ENCODE measurements at places on chromosomes 6 and 20.

GRCh38 chr6:141752677-141753076 lies 380.0 kb upstream of the GJE1 start:
- no peaks in the 10 kb centered on the region for H3K36me3 ChIP-seq
- H3K4me1 ChIP-seq = no peaks in the 10 kb centered on the region
- H3K4me3 ChIP-seq = no peak overlapping the region
- DNase-seq = no peak

DNA sequence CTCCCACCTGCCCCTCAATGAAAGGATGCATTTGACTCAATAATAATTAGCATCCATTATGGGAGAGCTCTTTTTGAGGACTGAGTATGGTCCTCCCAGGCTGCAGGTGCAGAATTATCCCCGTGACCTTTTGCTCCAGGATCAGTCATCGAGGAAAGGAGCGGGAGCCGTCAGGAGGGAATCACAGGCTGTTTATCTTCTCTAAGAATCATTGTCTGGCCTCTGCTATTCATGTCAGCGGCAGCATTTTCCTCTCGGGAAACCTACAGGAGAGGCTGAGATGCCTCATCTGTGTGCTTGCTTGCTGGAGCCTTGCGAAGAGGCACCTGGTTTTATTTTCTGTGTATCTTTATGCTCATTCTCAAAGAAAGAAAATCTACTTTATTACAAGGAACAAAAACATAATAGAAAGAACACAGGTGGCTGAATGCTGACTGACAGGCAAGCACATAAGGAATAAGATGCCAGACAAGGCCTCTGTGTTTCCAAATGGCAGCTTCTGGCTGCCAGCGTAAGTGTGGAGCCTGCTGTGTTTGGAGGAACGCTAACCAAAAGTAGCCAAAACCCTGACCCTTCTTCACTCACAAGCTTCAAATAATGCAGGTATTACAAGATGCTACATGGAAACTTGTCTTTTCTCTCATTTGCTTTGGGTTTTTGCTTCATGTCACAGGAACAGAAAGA lies 539.1 kb upstream of the MARCKS start:
- H3K27me3 ChIP-seq = no peaks in the 10 kb centered on the region
- H3K4me1 ChIP-seq = peaks cover 13% of the 10 kb centered on the region
- H3K4me3 ChIP-seq = peak overlapping the region; percentile 47
- H3K36me3 ChIP-seq = no peaks in the 10 kb centered on the region
- DNase-seq = peak; percentile 38

DNA sequence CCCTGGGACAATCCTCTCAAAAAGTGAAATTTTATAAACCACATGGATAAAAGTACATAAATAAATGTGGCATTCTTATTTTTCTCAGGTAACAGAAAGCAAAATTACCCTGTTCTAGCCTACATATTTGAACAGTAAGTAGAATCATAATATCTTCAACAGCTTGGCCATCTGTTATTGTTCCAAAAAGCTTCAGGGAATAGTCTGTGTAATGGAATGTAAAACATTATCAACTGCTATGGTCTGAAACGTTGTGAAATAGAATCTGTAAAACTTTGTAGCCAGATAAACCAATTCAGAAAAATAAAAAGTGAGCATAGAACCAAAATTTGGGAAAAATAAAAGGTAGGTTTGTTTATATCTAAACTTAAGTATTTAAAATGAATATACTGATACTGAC lies 114.7 kb downstream of the THEMIS start:
- no peak overlapping the region for H3K27ac ChIP-seq
- H3K27me3 ChIP-seq = no peaks in the 10 kb centered on the region
- H3K4me3 ChIP-seq = no peak overlapping the region

- no peaks in the 10 kb centered on the region for H3K36me3 ChIP-seq
- no peak overlapping the region for H3K27ac ChIP-seq
- H3K27me3 ChIP-seq = no peaks in the 10 kb centered on the region
- DNase-seq = no peak
These were observed 53.3 kb downstream of the TRAM2 start for GRCh38 chr6:52523378-52524142.

- no peak for DNase-seq
- no peaks in the 10 kb centered on the region for H3K4me1 ChIP-seq
- H3K4me3 ChIP-seq = no peak overlapping the region
- no peak overlapping the region for H3K27ac ChIP-seq
- no peaks in the 10 kb centered on the region for H3K27me3 ChIP-seq
These were observed 162.2 kb downstream of the GJA1 start for GRCh38 chr6:121597654-121598053.

- peak; percentile 56 for DNase-seq
- peak overlapping the region; percentile 73 for H3K4me3 ChIP-seq
- H3K36me3 ChIP-seq = no peaks in the 10 kb centered on the region
- H3K27ac ChIP-seq = peak overlapping the region; percentile 83
These were observed 917 bp upstream of the TEAD3 start for GRCh38 chr6:35497571-35498421.

DNA sequence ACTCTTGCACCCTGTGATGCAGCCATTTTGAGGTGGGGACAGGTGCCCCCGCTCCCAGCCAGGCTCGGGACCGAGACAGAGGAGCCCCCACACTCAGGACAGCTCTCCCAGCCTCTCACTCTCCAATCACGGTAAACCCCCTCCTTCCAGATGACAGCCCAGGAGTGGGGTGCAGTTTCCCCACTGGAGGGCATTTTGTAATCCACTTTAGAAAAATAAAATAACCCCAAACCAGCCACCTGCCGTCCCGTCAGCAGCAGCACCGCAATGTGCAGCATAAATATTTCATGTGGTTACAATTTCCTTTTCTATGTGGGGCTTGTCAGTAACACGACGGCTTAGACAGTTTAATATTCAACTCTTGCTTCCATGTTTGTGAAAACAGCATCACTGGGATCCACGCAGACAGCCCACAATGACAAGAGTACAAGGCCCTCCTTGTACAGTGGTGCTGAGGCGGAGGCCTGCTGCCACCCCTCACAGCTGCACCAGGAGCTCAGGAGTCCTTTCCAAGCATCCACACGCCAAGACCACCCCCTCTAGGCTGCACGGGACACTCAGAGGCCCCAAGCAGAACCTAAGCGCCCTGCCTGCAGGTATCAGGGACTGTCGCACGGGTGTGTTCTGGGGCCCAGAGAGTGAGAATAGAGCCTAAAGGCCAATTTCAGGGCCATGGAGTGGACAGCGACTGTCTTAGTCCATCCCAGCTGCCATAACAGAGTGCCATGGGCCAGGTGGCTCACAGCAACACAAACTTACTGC lies 116.7 kb downstream of the JPH2 start:
- H3K27ac ChIP-seq = no peak overlapping the region
- H3K27me3 ChIP-seq = no peaks in the 10 kb centered on the region

- no peaks in the 10 kb centered on the region for H3K36me3 ChIP-seq
- no peak for DNase-seq
- no peak overlapping the region for H3K4me3 ChIP-seq
- H3K27me3 ChIP-seq = no peaks in the 10 kb centered on the region
These were observed 5.6 kb upstream of the HM13 start for GRCh38 chr20:31508517-31509244.

DNA sequence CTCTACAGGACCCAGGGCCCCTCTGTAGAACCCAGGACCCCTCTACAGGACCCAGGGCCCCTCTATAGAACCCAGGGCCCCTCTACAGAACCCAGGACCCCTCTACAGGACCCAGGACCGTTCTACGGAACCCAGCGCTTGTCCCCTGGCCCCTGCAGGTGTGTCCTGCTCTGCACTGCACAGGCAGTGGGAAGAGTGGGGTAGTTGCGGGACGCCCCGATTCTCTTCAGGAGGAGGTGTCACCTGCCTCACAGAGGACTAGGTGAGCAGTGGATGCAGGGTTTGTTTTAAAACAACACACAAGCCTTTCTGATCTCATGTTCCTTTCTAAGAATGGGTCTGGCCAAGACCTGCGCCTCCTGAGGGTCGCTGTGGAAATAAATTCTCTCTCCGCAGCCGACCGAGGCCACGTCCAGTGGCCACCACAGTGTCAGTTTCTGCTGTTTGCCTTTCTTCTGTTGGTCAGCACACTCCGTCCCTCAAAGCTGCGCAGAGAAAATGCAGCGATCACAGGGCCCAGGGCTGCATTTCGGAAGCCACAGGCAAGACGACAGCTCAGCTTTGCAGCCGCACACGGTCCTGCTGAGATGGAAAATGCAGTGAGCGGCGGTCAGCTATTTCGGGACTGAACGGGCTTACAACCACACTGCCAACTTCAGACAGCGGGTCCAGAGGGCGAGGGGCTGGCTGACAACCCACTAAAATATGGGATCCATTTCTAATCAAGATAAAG lies 135.2 kb downstream of the DLL1 start:
- no peak overlapping the region for H3K27ac ChIP-seq
- peaks cover 9% of the 10 kb centered on the region for H3K4me1 ChIP-seq
- peaks cover 7% of the 10 kb centered on the region for H3K27me3 ChIP-seq
- DNase-seq = no peak
- no peaks in the 10 kb centered on the region for H3K36me3 ChIP-seq

- H3K4me3 ChIP-seq = peak overlapping the region; percentile 67
- no peaks in the 10 kb centered on the region for H3K27me3 ChIP-seq
- H3K27ac ChIP-seq = peak overlapping the region; percentile 56
- H3K36me3 ChIP-seq = no peaks in the 10 kb centered on the region
These were observed 18.7 kb downstream of the BTN3A1 start for GRCh38 chr6:26420688-26421171.

GRCh38 chr20:50930139-50930975 lies 880 bp downstream of the ADNP start:
- H3K27me3 ChIP-seq = no peaks in the 10 kb centered on the region
- peaks cover 79% of the 10 kb centered on the region for H3K36me3 ChIP-seq
- H3K4me1 ChIP-seq = peaks cover 7% of the 10 kb centered on the region
- H3K27ac ChIP-seq = peak overlapping the region; percentile 70

DNA sequence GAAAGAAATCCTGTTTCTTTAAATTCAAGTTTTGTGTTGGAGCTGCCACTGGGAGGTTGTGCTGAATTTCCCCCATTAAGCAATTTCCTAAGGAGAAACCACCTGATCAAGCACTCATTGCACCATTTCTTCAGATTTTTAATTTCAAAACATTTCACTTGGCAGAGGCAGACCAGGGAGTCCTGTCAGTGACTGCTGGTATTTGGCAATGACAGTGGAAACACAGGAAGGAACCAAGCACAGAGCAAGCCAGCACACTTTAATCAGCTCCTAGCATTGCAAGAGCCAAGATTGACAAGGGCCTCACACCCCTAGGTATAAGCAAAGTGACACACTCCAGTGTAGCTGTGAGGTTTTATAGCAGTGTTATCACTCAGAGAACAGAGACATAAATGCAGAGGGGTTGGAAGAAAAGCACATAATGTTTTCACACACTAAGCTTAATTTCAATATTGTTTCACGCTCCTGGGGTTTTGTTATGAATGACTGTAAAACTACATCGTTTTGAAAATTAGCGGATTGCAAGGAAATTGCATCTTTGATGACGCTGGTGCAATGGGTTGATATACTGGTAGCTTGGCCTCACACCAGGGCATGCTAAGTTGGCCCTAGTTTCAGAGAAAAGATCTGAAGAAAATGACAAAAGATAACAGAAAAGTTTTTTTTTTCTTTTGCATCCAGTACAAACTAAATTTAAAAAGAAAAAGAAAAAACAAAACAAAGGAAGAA lies 768.4 kb downstream of the TFAP2A start:
- no peak overlapping the region for H3K4me3 ChIP-seq
- peak overlapping the region; percentile 91 for H3K27ac ChIP-seq
- H3K36me3 ChIP-seq = no peaks in the 10 kb centered on the region
- peak; percentile 48 for DNase-seq
- no peaks in the 10 kb centered on the region for H3K27me3 ChIP-seq
- H3K4me1 ChIP-seq = peaks cover 49% of the 10 kb centered on the region

GRCh38 chr20:52191132-52191915 lies at the start of gene ZFP64:
TSS of gene ZFP64 (minus strand) at chr20:52191779. CDS start at chr20:52191636, 143 bp downstream.
- peak within 1 kb of the TSS; percentile 87 for H3K4me3 ChIP-seq
- H3K27me3 ChIP-seq = no peaks in the 10 kb centered on the region
- H3K27ac ChIP-seq = peak within 1 kb of the TSS; percentile 49
- 0 out of 2 replicates have a peak, but pooled peaks cover 2% of the 10 kb centered on the region for H3K4me1 ChIP-seq

Data from SJCRH30 (cell line).